ENCODE measurements at places on chromosomes 3 and 15.

DNA sequence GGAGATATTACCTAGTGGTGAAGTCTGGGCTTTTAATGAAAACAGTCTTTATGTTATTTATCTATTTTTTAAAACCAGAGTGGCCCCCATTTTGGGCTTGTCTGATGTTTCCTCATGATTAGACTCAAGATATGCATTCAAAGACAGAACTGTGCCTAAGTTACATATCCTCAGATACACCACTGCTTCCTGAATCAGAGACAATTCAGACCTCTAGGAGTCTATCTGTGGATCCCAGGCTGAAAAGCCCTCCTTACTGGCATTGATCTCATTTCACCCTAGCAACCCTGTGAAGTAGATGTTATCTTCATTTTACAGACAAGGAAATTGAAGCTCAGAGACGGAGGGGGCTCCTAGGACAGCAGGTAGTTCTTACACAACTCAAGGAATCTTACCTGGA, 16.8 kb upstream of the TGM5 start:
- DNase-seq = no peak

- DNase-seq = no peak
Observed at GRCh38 chr3:29286478-29287240, 5.8 kb downstream of the RBMS3 start.

- no peak for DNase-seq
Observed at GRCh38 chr15:87345961-87346360, 910.6 kb downstream of the NTRK3 start.

- DNase-seq = no peak
Observed at GRCh38 chr3:40827942-40828688, 303.4 kb downstream of the ZNF621 start.

- DNase-seq = no peak
Observed at GRCh38 chr3:151130428-151130827, 45.0 kb downstream of the MED12L start.

GRCh38 chr15:66285533-66286280, 7.7 kb upstream of the DIS3L start:
- no peak for DNase-seq

GRCh38 chr15:37058316-37058985, 41.9 kb downstream of the MEIS2 start:
- DNase-seq = no peak

GRCh38 chr3:175077216-175077615, 218.1 kb downstream of the NAALADL2 start:
- DNase-seq = no peak

DNA sequence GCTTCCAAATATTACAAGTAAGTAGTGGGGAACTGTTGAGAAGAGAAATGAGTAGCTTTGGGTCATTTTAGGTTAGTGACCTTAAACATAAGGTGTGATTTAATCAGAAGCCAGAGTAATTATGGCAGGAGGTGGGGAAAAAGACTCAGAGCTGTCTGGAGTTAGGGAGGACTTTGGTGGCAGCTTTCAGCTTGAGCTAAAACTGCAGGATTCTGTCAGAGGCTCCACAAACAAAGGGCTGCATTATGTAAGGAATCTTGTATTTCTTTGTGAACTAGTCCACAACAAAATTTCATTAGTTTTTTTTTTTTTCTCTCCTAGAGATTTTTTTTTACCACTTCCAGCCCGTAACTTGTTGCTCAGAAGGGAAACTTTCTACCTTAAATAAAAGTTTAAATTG, 345.3 kb downstream of the TIGIT start:
- DNase-seq = no peak

- DNase-seq = no peak
Observed at GRCh38 chr3:42502429-42503250, at the start of gene VIPR1. TSS of gene VIPR1 (plus strand) at chr3:42502643. CDS start at chr3:42502736, 93 bp downstream.

GRCh38 chr3:149545049-149545448, 70.6 kb downstream of the TM4SF4 start:
- no peak for DNase-seq

DNA sequence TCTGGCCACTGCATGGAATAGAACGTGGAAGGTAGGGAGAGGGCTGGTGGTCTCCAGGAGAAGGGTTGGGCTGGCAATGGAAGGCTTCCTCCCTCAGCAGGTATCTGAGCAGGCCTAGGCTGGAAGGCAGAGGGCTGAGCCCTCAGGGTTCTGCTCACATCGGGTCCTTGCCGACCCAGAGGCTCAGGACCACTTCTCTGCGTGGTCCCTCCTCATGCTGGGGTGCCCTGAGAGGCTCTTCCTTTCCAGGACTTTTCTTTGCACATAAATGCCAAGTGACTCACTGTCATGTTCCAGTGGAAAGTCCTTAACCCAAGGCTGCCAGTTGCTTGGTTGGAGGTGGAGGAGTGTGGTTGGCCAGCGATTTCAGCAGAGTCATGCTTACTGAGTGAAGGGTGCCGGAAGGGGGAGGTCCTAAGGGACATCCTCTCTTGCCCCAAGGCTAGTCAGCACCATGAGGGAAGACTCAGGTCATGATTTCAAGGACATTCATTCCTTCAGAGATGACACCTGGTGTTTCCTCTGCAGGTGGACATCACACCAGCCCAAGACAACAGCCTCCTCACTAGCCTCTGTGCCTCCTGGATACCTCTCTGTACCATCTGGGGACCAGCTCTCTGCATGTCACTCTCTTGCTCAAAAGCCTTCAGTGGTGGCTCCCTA, 8.2 kb downstream of the SLC6A6 start:
- peak; percentile 61 for DNase-seq

- no peak for DNase-seq
Observed at GRCh38 chr3:40782111-40782721, 257.5 kb downstream of the ZNF621 start.

GRCh38 chr15:76234337-76234889, 76.9 kb downstream of the ETFA start:
- DNase-seq = no peak

- no peak for DNase-seq
Observed at GRCh38 chr15:60135961-60136360, 131.8 kb downstream of the FOXB1 start.

DNA sequence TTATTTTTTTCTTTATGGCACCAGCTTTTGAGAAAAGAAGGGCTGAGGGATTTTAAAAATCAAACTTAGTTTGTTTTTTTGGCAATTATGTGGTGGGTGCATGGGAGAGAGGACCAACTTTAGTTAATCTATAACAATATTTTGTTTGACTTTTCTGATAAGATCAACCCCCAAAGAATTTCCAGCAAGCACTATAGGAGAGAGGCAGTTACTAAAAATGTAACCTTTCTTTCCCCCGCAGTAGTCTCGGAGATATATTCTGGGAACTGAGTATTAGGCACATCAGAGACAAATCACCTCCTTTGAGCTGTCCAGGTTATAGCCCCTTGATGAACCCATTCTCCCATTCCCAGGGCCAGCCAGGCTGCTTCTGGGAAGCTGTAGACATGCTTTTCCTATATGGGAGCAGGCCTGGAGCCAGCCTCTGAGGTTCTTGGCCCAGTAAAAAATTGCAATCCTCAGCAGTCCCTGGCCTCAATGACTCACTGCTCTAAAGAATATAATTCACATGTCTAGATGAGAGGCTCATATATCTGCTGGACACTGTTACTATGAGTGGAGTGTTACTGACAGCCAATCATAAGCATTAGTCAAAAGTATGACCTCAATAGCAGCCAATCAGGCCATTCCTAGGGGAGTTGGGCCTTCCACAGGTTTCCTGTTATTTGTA, 138.3 kb upstream of the AGBL1 start:
- no peak for DNase-seq

GRCh38 chr3:160169139-160169976, 55.9 kb upstream of the C3orf80 start:
- DNase-seq = no peak

- no peak for DNase-seq
Observed at GRCh38 chr3:156145866-156146265, 25.5 kb downstream of the KCNAB1 start.

- DNase-seq = no peak
Observed at GRCh38 chr15:46732060-46732459, 985.2 kb upstream of the SEMA6D start.

- DNase-seq = no peak
Observed at GRCh38 chr15:73873456-73873855, at the start of gene TBC1D21. TSS of gene TBC1D21 (plus strand) at chr15:73873564. CDS start at chr15:73873710, 146 bp downstream.

DNA sequence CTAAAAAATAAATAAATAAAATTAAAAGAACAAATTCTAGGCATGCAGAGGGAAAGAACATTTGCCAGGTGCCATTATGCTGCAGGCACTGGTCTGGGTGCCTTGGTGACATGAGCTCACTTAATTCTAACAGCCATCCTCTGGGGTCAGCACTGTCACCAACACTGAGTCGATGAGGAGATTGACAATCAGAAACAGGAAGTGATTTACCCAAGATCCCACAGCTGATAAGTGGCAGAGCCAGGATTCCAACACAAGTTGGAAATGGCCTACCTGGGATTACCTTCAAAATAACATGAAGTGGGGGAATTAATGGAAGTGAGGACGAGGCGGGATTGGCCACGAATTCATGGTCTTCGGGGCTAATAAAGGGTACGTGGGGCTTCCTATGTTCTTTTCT, 3.6 kb downstream of the PLIN1 start:
- no peak for DNase-seq

GRCh38 chr15:83352119-83352518, 67.7 kb upstream of the BNC1 start:
- no peak for DNase-seq

- DNase-seq = no peak
Observed at GRCh38 chr3:16090706-16091105, 83.8 kb upstream of the GALNT15 start.

DNA sequence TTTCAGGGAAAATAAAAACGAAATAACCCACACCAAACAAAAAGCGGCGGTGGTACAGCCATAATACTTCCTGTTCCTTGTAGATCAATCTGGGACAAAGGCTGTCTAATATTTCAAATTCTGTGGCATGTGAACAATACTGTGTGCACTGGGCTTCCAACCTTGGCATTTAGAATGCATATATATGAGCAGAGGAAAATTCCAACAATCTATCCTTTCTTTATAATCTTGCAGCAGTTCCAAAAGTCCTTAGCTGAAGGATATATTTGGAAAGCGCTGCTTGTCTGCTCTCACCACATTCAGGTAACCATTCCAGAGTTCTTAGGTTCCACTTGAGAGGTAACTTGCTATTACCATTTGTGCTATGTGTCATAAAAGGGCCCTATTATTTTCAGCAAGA, 231.8 kb downstream of the RBMS3 start:
- no peak for DNase-seq

GRCh38 chr3:8642001-8642400, 2.6 kb downstream of the SSUH2 start:
- DNase-seq = no peak
